ENCODE measurements at places on chromosomes 2 and 18. TPM values are rescaled to one million over a fixed set of nuclear protein-coding genes. Genes with fewer than 3 reads are reported as not detected.

- no peak for DNase-seq
Measured at GRCh38 chr2:180999274-180999964, 19.0 kb downstream of the UBE2E3 start.

DNA sequence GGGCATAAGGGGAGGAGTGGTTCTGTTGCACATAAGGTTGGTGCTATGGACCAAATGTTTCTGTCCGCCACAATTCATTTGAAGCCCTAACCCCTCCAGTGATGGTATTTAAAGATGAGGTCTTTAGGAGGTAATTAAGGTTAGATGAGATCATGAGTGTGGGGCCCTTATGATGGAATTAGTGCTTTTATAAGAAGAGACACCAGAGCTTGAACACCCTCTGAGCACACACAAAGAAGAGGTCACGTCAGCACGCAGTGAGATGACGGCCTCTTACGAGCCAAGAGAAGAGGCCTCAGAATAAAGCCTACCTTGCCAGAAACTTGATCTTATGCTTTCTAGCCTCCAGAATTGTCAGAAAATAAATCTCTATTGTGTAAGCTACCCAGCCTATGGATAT lies 386.4 kb upstream of the CYRIA start:
- DNase-seq: no peak

DNA sequence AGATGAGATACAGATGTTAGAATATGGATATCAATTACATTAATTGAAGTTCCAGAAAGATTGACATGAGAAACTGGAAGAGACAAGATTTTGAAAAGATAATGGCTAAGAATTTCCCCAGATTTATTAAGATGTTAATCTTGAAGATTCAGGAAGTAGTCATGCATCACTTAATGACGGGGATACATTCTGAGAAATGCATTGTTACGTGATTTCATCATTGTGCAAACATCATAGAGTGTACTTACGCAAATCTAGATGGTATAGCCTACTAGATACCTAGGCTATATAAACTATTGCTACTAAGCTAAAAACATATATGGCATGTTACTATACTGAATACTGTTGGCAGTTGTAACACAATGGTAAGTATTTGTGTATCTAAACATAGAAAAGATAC lies 6.8 kb upstream of the CHMP3 start:
- DNase-seq: no peak

GRCh38 chr2:34827398-34827797 lies 1228.3 kb upstream of the FAM98A start:
- DNase-seq: no peak

- DNase-seq: no peak
Measured at GRCh38 chr2:135791418-135792190, 45.4 kb downstream of the LCT start.

GRCh38 chr2:30888852-30889409 lies 81.7 kb upstream of the CAPN13 start:
- no peak for DNase-seq

- DNase-seq: no peak
Measured at GRCh38 chr2:185181901-185182300, 556.7 kb upstream of the FSIP2 start.

- DNase-seq: no peak
Measured at GRCh38 chr18:29250259-29250658, 1073.3 kb upstream of the CDH2 start.

DNA sequence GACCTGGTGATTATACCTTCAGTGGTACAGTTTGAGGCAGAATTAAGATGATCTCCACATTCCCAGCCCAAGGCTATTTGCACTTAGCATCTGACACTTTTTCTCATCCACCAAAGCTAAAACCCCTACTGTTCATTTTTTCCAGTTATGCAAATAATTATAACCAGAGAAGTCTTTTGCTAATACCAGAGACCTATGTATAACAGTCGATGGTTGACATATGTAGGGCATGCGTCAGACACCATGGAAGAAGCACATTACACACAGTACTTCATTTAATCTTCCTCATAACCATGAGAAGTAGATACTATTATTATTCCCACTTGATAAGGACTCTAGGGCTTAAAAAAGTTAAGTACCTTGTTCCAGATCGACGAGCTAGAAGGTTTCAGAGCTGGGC lies 36.5 kb downstream of the AP1S3 start:
- no peak for DNase-seq

- no peak for DNase-seq
Measured at GRCh38 chr2:112644155-112644932, 1.4 kb upstream of the SLC20A1 start.

DNA sequence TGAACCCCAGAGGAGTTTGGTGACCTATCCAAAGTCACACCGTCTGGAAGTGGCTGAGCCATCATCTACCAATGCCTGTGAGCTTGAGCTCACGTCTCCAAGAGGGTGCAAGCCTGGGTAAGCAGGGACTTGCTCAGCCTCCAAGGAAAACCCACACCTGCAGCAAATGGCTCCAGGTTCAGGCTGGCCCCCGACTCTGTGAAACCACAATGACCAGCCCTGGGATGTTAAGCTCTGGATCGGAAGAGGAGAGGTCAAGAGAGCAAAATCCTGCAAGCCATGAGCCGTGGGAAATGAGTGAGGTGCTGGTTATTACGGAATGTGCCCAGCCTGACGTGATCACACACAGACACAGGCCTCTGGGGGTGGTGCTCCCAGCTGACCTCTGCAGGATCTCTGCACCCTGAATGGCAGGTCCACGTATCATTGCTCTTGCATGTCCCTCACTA lies 94.1 kb upstream of the OTOS start:
- no peak for DNase-seq

- no peak for DNase-seq
Measured at GRCh38 chr2:159199761-159200465, 86.6 kb downstream of the WDSUB1 start.

DNA sequence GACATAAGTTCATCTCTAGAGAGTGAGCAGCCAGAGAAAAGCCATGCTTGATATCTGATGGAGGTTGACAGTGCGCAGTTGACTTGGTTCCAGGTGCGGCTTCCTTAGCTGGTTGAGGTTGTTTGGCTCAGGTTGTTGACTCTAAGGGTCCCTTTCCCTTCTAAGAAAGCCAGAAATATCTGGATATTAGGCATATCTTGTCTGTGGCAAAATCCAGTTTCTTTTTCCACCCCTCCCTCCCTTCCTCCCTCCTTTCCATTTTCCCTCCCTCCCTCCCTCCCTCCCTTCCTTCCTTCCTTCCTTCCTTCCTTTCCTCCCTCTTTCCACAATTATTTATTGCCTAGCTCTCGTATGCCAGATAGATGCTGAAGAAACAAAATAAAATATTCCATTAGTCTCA lies 82.6 kb upstream of the TNP1 start:
- no peak for DNase-seq

DNA sequence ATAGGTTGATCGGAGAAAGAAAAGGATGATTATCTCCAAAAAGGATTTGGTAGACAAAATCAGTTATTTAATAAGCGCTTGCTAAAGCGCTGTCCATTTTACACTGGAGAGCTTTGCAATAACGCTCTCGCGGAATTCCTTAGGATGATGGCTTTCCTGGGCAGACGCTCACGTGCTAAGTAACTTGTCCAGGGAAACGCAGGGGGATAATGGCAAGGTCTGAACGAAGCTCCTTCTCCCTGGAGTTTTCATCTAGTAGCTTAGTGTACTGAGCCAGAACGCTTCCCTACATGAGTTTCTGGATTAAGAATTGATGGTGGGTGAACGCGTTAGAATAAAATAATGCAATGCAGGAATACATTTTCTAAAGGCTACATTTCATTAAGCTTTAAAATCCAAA lies 739.5 kb upstream of the SALL3 start:
- DNase-seq: no peak

GRCh38 chr18:8450013-8450412 lies 159.2 kb upstream of the RAB12 start:
- DNase-seq: no peak

GRCh38 chr2:32804205-32804604 lies 142.5 kb upstream of the LTBP1 start:
- no peak for DNase-seq

GRCh38 chr2:224359569-224359968 lies 42.3 kb downstream of the FAM124B start:
- no peak for DNase-seq

DNA sequence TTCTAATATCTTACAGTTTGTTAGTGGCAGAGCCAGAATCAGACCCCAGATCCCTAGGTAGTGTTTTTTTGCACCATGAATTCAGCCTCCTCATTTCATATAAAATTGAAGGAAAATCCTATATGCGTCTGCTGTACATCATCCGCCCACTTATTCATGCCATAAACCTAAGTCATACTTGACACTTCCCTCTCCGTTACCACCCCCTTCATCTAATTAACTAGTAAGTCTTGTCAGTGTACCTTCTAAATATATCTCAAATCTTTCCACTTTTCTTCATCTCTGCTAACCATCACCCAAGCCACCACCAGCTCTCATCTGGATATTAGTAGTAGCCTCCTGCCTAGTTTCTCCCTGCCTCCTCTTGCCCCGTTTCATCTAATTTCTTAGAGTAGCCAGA lies 248.7 kb upstream of the SIX3 start:
- DNase-seq: no peak

DNA sequence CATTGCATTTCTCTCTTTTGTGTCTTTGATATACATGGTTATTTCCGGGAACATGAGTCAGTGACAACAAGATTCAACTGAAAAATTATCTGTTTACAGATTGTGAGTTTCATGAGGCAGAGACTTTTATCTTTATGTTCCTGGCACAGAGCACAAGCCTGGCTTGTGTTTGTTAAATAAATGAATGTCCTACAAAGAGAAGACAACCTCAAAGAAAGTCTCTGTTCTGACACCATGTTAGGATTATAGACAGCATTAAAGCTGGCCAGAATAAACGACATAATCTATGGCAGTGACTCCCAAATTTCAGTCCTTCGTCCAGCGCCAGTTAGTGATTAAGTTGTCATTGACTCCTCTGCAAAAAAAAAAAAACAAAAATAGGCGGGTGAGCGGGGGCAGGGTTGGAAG lies 97.4 kb upstream of the DNAJC10 start:
- peak; percentile 16 for DNase-seq

DNA sequence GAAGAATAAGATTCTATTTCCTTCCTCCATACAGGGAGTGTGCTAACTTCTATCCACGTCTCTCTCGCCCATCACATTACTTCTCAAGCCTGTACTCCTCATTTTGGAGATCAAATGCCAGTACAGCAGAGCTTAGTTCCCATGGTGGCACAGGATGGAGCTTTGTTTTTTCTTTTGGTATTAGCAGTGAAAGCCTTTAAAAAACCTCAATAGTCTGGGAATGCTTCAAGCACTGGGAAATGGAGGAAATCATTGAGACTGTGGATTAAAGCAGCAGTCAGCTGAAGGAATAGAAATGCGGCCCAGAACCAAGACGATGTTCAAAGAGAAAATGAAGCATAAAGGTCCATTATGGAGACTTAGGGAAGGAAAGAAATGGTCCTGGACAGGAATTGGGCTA lies 102.3 kb downstream of the NRXN1 start:
- no peak for DNase-seq

DNA sequence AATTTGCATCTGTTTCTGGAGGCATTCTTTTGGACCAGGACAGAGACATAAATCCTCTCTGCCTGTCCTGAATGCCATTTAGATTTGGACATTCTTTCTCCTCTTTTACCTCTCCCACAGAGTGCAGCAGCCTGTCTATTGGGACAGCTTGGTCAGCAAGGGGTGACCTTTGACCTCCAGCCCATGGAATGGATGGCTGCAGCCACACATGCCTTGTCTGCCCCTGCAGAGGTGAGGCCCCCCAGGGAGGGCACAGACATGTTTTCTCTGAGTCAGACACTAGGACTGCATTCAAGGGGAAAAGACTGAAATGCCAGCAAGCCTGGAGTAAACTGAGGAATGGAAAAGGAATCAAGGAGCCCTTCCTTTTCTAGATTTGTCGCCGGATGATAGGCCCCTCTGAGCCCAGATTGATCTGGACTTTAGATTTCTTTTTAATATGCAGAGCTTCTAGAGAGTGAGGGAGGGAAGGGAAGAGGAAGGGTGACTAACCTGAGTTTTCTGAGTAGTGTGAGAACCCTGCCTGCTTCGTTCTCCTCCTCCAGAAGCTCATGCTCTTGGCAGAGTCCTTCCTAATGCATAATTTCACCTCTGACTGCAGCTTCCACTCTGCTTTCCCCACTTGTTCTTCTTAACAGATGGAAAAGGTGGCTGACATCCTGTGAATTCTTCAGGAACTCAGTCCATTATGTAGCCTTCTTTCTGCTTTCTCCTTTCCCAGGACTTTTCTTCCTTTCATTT lies 16.1 kb upstream of the TTLL4 start:
- no peak for DNase-seq

GRCh38 chr2:126879348-126880298 lies 19.1 kb upstream of the TEX51 start:
- DNase-seq: no peak

DNA sequence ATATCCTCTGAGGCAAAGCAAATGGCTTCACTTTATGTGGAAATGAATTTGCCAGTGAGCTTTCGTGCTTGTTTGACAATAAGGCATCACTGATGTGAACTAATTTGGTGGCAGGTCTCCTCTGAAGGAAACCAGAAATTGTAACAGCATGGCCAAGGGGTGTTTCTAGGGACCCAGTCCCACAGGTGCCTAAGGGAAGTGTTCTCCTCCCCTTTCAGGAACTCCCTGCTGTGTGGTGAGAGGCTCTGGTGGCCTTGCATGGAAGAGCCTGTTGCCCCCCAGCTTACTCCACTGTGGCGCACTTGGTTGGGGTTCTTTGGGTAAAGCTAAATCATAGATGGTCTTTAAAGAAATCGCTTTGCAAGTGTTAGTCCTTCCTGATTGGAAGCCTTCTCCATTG lies 20.4 kb downstream of the RAB12 start:
- no peak for DNase-seq

GRCh38 chr2:235612181-235612950 lies 118.5 kb downstream of the AGAP1 start:
- no peak for DNase-seq

- DNase-seq: no peak
Measured at GRCh38 chr2:191899410-191899809, 52.5 kb upstream of the CAVIN2 start.

- no peak for DNase-seq
Measured at GRCh38 chr2:18268400-18268799, 292.1 kb downstream of the RDH14 start.

- DNase-seq: no peak
Measured at GRCh38 chr2:144249035-144249637, 270.8 kb downstream of the ZEB2 start.

- no peak for DNase-seq
Measured at GRCh38 chr2:172917716-172918115, 157.9 kb upstream of the MAP3K20 start.

Gene LAMA3
- 4.2 TPM for total RNA-seq

Gene RNF152
- total RNA-seq: 13.5 TPM

Gene LYPD6
- total RNA-seq: 0.28 TPM

Gene UNC80
- total RNA-seq: 0.12 TPM

Gene DLX1
- total RNA-seq: not detected

Gene NEU2
- not detected for total RNA-seq

Gene PIK3C3
- 37.7 TPM for total RNA-seq

Gene CHRNG
- not detected for total RNA-seq

Gene OTOF
- 0.25 TPM for total RNA-seq

Gene IL1F10
- total RNA-seq: not detected

Gene ABCG5
- not detected for total RNA-seq

Gene ICOS
- total RNA-seq: 0.09 TPM

Gene KCNG2
- total RNA-seq: 0.37 TPM

Gene ATP6V1C2
- not detected for total RNA-seq

Gene UCN
- 3.3 TPM for total RNA-seq

Gene MAP2
- 6.2 TPM for total RNA-seq

Gene GAL3ST2
- total RNA-seq: 0.23 TPM

Gene EML6
- 1.0 TPM for total RNA-seq

Gene ANKRD30BL
- not detected for total RNA-seq

Gene OTOS
- total RNA-seq: not detected

Gene ANKRD30B
- not detected for total RNA-seq

Gene SULT1C3
- total RNA-seq: not detected

Gene AGPS
- total RNA-seq: 19.0 TPM

Gene MFSD6
- total RNA-seq: 30.0 TPM

Gene ACVR1C
- total RNA-seq: 1.2 TPM

Gene PDE1A
- total RNA-seq: 14.5 TPM

Measured in right cardiac atrium (tissue), 5 donors.